B cell (primary cell): ENCODE measurements at places on chromosomes 1 and 21. TPM values are rescaled to one million over a fixed set of nuclear protein-coding genes. Genes with fewer than 3 reads are reported as not detected.

Gene APCS
- polyA plus RNA-seq = not detected in 2 replicates

Gene GBP6
- polyA plus RNA-seq = not detected in 2 replicates

Gene LCE2B
- not detected in 2 replicates for polyA plus RNA-seq

Gene VPS72
- 30.3 and 42.1 TPM in 2 replicates for polyA plus RNA-seq

Gene FOXO6
- 0.06 and 0.50 TPM in 2 replicates for polyA plus RNA-seq

Gene RIMS3
- polyA plus RNA-seq = 0.78 and 1.1 TPM in 2 replicates

Gene PGLYRP4
- polyA plus RNA-seq = not detected in 2 replicates

Gene ILF2
- polyA plus RNA-seq = 94.0 and 155 TPM in 2 replicates

Gene CELA2A
- 0.16 TPM in 1 of 2 replicates, not detected in the other for polyA plus RNA-seq

Gene ATXN7L2
- 11.9 and 12.4 TPM in 2 replicates for polyA plus RNA-seq
